NCI-H1048 (cell line): ENCODE measurements at places on chromosomes 3 and 15.
A peak's percentile ranks its signal among the peaks of the same experiment; 100 is the strongest.

GRCh38 chr15:40959331-40960141 lies 6.3 kb downstream of the CHAC1 start:
- DNase-seq, result no peak

DNA sequence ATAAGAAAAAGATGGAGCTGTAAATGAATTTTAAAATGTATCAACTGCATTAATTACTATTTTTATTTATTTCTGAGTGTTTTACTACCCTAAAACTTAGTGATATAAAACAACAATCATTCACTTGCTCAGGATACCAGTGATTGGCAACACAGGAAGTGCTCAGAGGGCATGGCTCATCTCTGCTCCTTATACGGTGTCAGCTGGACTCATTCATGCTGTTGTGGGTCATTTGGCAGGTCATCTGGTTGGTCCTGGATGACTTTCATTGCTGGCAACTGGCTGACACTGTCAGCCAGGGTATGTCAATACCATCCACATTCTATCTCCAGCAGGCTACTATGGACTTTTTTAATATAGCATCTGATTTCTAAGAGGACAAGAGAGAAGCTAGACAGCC lies 689.6 kb upstream of the NECTIN3 start:
- no peak for DNase-seq

GRCh38 chr3:24608701-24609390 lies 114.2 kb upstream of the THRB start:
- no peak for DNase-seq

- DNase-seq, result no peak
Observed at GRCh38 chr15:101093958-101094357, 157.9 kb downstream of the CHSY1 start.

DNA sequence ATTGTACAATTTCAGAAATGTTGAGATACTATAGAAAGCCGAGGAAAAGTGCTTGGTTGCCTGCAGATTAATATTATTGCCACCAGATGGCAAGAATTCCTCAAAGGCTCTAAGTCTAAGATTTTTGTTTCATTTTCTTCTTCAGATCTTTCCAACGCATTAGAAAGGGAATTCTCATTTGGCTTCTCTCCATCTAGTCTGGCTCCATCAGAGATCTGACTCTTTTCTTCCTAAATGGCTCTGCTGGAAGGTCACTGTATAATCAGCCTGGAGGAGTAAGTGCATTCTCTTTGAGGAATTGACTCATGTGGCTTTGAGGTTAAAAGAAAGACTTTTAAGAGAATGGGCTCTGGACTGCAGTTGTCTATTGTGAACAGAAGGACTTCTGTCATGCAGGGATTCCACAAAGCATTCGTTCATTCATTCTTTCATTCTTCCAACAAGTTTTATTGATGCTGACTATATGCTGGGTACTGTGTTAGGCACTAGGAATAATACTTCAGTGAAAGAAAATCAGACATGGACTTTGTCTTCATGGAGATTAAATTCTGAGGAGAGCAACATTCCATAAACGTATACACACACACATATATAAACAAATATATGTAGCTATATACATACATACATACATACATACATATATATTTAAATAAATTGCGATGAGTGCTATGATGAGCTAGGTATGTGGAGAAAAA lies 55.3 kb downstream of the SLC28A2 start:
- DNase-seq, result no peak

DNA sequence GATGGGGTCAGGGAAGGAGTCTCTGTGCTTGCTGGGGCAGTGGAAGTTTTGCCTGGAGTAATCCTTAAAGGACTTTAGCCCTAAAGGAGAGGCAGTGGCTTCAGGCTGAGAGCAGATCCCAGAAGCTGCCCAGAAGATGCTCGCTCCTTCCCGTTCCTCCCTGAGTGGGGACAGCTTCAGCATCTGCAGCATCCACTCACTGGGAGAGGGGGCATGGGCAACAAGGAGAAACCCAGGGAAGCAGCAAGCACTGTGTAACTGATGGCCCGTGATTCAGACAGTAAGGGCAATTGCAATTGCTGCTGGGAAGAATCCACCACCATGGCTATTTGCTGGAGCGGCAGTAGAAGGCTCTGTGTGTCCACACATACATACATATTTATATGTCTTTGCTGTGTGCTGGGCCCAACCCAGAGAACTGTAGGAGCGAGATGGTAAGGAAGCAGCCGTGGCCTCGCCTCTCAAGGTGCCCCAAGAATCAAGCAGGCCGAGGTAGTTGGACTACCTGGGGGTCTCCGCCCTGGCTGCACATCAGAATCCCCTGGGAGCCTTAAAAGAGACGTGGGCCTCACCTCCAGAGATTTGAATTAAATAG lies 5.8 kb upstream of the PAQR5 start:
- DNase-seq, result no peak

GRCh38 chr3:144746631-144747030 lies 775.0 kb downstream of the DIPK2A start:
- DNase-seq, result no peak

DNA sequence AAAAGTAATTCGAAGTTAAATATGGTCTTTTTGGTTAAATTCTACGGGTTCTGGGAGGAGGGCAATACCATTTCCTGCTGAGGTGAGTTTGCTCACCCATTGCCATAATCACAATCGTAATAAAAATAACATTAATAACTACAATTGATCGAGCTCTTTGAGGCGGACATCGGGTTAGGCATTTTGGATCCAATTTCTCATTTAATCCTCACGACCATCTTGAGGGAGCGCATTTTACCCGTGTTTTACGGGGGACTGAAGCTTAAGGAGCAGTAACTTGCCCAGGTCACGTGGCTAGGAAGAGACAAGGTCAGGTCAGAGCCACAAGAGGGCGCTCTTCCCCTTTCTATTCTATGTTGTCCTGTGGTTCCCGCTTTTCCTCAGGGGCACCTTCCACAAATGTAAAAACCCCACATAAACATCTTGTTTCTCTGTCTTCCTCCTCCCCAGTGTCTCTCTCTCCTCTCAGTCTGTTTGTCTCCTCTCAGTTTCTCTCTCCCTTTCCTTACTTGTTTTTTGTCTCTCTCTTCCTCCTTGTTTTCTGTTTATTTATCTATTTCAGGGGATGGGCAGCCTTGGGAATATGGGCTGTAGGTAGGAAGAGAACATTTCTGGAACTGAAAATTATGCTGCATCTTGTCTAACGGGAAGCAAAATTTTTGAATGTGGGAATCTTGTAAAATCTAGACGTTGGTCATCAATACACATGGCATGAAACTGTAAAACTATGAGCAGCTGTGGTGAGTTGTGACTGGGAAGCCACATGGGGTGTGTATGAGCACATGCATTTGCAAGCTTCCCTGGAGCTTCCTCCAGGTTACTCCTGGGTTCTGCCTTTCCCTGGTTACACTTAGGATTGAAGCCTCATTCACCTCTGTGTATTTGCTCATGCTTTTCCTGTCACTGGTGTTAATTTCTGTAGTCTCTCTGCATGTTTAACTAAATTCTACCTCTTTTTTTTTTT lies 71.0 kb downstream of the SQOR start:
- DNase-seq, result peak; percentile 54

DNA sequence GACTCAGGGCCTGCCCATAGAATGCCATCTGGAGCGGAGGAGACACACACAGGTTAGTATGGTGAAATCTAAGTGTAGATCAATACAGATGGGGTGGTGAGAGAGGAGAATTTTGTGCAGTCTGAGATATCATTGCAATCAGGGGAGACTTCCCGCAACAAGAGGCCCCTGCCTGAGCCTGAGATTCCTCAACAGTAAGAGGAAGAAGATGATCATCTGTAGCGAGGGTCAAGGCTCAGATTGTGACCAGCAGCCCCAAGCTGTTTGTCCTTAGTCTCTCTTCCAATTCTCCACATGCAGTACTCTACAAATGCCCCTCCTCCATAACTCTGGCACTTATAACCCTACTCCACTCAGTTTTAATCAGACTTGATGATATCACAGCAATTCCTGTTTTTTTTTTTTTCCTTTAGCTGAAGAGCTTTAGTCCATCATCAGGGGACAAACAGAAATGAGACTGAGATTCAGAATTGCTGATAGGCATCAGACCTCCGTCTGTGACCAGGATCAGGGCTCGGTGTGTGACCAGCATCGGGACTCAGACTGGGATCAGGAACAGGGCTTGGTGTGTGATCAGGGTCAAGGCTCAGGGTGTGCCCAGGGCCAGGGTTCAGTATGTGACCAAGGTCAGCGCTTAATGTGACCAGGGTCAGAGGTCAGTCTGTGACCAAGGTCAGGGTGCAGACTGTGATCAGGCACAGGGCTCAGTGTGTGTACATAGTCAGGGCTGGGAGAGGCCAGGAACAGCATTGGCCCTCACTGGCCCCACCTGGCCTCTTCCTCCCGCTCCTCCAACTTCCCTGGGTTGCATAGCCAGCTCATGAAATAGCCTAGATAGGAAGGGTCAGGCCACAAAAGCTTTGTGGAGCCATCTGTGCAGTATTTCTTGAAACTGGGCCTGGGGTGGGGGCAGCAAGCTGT lies 14.1 kb downstream of the LOXL1 start:
- DNase-seq, result no peak
